Substantia nigra (tissue), 51 donors: ENCODE measurements at places on chromosomes 7 and 10.

- no peak for DNase-seq
Observed at GRCh38 chr10:45294681-45295080, 20.7 kb downstream of the OR13A1 start.

DNA sequence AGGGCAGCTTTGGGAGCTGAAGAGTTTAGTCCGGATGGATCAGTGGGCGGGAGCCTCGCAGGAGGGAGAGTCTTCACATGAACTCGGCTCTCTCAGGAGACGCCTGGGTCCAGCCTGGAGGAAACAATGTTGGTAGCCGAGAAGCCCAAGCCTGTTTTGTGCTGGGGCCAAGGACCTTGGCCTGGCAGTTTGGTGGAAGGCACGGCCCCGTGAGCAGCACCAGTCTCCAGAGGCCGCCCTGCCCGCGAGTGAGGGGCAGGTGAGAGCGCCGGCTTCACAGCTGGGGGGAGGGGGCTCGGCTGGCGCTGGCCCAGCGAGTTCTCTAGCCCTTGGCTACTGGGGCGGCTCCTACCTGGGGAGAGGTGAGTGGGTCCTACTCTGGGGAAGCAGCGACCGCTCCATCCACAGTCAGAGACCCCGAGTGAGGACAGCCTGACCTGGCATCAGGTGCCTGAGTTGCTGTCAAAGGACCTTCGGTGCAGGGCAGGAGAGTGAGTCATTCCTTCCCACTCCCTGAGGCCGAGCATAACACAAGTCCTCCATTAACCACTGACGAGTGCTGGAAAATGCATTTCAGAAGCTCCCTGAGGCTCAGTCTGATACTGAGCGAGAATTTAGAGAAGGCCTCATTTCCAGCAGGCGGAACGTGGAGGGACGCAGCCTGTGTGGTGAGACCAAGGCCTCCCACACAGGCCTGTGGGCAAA is 89.3 kb upstream of the DIP2C start:
- DNase-seq = no peak

DNA sequence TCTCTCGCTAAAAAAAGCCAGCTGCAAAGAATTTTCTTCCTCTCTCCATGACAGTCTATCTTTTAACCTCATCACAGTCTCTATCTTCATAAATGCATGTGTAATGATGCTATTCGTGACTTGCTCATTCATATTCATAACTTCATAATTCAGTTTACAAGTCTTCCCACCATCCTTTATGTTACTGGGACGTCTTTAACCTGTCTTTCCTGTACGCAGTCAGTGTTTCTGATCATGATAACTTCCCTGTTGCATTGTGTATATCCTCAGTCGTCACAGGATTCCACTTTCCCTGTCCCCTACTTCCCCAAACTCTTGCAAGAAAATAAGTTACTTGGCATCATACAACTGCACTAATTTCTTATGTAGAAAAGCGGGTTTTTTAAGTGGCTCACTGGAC is 165.6 kb upstream of the ASAH2 start:
- no peak for DNase-seq

GRCh38 chr10:74432841-74433594 is 282.0 kb downstream of the ADK start:
- DNase-seq = no peak

- no peak for DNase-seq
Observed at GRCh38 chr7:136424058-136424457, 444.4 kb upstream of the CHRM2 start.

GRCh38 chr10:49001870-49002672 is 62.4 kb upstream of the LRRC18 start:
- DNase-seq = no peak

DNA sequence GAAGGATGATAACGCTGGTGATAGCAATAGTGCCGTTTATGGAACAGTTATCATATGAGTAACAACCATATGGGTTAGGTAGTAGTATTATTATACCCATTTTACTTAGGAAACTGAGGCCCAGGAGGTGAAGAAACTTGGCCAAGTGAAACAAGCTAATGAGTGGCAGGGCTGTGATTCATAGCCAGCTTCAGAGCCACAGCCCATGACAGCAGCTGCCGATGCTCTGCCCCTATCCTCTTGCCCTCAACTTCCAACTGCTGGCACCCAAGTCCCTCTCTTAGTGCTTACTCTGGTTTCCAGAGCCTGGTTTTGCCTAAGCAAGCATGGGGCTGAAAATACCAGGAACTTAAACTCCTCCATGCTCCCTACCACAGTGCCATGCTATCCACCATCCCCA is 12.3 kb downstream of the SH3PXD2A start:
- DNase-seq = no peak
